ENCODE measurements at places on chromosomes 1 and 21.

- no peak for DNase-seq
These were observed 44.6 kb downstream of the TBCE start for GRCh38 chr1:235411489-235412486.

GRCh38 chr21:25721987-25722386, 12.7 kb downstream of the ATP5PF start:
- DNase-seq: no peak

GRCh38 chr1:157496121-157496526, 56.2 kb downstream of the FCRL5 start:
- no peak for DNase-seq

DNA sequence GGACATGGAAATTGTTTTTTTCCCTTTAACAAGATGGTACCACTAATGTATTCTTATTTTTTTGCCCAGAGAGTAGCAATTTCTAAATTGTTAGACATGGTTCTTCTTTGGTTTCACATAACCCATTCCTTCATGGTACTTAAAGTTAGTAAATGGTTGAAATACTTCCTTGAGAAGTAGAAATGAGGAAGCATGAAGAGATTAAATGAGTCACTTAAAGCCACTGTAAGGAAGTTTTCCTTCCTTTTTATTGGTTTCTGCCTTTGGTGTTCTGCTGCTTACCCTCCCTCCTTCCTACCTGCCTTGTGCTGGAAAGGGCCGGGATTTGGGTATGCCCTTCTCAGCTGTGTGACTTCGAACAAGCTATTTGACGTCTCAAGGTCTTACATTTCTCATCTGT, 101.0 kb downstream of the KIF26B start:
- no peak for DNase-seq

- no peak for DNase-seq
These were observed 156.5 kb downstream of the PEX14 start for GRCh38 chr1:10631121-10631810.

- DNase-seq: peak; percentile 12
These were observed 116.3 kb upstream of the CACYBP start for GRCh38 chr1:174883409-174883808.

DNA sequence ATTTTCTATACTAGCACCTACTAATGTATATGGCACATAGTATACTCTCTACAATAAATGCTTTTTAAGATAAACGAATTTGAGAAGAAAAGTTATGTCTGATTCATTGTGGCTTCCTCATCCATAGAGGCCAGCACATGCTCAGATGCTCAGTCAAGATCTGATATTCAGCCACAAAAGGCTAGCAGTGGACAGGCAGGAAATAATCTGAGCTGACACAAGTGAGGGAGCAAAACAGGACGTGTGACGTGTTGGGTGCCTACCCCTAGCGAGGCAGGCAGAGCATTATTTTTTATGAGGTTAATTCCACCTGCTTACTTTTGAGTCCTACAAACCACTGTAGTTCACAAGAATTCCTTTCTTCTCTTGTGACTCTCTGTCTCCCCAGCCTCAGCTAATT, 550.9 kb downstream of the SMYD3 start:
- DNase-seq: no peak

DNA sequence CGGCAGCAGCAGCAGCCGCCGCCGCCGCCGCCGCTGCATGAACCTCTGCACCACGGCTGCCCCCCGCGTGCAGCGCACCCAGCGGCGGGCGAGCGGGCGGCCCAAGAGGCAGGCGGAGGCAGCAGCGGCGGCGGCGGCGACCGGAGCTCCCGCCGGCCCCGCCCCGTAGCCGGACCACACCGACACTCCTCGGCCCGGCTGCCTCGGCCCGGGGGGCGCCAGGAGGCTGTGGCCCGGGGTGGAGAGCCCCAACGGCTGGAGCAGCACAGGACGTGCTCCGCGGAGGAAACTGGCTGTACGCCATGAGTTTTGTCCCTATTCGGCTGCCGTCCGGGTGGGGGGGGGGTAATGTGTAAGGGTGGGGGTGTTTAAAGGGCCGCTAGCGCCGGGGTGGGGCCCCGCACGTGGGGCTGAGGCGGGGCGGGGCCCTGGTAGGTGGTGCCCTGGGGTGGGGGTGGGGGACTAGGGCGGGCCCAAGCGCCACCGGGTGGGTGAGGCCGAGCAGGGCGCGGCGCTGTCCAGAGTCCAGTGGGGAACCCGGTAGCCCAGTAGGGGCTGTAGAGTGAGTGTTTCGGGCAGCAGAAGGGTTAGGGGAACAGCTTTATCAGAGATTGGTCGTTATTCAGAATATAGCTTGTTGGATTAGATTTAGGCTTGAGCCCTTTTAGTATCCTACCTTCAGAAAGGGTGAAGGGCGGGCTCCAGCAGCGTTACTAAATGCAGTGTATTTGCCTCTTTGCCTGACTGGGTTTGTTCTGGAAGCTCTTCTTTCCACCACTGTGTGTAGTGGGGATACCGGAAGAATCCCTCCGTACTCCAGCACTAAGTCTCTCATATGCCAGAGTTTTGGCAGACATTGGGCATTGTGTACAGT, at the start of gene FAM78B:
FAM78B (minus strand) TSS at position 304 of the 874 bp plus-strand sequence. CDS start 753 bp downstream, outside the sequence.
- no peak for DNase-seq

DNA sequence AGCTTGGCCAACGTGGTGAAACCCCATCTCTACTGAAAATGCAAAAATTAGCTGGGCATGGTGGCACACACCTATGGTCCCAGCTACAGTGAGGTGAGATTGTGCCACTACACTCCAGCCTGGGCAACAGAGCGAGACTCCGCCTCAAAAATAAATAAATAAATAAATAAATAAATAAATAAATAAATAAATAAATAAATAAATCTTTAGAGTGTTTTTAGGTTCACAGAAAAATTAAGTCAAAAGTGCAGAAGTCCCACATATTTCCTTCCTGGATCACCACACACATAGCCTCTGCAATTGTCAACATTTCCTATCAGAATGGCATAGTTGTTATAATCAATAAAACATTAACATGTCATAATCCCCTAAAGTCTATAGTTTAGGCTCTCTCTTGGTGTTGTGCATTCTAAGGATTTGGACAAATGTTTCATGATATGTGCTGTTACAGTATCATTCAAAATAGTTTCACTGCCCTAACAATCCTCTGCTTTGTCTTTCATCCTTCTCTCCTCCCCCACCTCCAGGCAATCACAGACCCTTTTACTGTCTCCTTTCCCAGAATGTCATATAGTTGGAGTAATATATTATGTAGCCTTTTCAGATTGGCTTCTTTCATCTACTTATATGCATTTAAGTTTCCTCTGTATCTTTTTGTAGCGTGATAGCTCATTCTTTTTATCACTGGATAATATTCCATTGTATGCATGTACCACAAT, 58.3 kb downstream of the LAMC1 start:
- DNase-seq: no peak
